ENCODE measurements at places on chromosomes 6 and 20. TPM values are rescaled to one million over a fixed set of nuclear protein-coding genes. Genes with fewer than 3 reads are reported as not detected.

- H3K4me3 ChIP-seq, result no peak overlapping the region
- no peaks in the 10 kb centered on the region for H3K27me3 ChIP-seq
- DNase-seq, result no peak
- H3K27ac ChIP-seq, result no peak overlapping the region
- peaks cover 22% of the 10 kb centered on the region for H3K4me1 ChIP-seq
Measured at GRCh38 chr6:43490523-43490939, 13.2 kb downstream of the TJAP1 start.

DNA sequence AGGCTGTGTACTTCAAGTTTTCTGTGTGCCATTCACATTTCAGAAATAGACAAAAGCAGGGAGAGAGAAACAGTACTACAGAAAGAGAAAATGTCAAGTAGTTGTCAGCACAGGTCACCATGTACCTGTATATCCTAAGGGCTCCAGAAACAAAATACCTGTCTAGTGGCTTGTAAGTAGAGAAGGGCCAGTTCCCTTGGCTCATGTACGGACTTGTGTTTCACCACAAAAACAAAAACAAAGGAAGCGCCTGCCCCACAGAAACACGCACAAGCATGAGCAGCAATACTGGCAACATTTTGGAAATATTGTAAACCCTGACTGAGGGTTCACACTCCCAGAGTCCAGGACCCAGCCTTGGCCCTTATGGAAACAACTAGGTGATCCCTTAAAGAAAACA lies 44.3 kb downstream of the CNKSR3 start:
- DNase-seq, result no peak
- H3K4me3 ChIP-seq, result no peak overlapping the region
- H3K4me1 ChIP-seq, result no peaks in the 10 kb centered on the region
- no peaks in the 10 kb centered on the region for H3K27me3 ChIP-seq
- H3K36me3 ChIP-seq, result no peaks in the 10 kb centered on the region

DNA sequence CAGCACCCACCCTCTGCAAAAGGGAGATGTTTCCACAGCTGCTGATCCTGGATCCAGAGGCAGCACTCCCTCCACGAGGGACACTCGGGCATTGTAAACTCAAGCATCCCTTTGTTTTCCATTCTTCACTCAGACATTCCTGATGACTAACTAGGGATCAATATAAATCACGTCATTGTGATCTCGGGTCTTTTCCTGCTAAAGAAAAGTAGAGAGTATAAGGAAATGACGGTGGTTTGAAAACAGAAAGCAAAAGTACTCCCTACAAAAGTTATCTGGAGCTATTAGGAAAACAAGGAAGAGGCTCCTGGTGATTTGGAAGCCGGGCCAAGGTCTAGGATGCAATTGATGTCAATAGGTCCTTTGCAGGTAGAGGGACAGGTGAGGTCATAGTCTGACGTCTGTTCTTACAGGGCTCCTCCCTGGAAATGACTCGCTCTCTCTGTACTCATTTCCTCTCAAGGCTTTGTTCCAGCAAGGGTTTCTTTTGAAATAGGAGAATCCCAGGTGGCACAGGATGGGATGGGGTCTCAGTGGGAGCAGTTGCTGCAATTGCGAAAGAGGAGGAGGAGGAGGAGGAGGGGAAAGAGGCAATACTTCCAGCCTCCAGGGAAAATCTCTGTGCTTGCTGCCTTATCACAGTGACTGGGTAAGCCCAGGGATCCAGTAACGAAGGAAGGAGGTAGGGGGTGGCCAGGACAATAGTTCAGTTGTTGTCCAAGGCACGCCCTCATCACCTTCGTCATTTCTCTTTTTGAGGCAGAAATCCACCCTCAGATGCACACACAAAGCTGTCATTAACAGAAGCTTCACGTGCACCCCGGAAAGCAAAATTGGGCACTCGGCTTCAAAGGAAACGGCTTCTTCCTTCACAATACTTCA lies 222.8 kb downstream of the LY86 start:
- peaks cover 4% of the 10 kb centered on the region for H3K27me3 ChIP-seq
- peak overlapping the region; percentile 16 for H3K27ac ChIP-seq
- no peaks in the 10 kb centered on the region for H3K36me3 ChIP-seq
- peak; percentile 49 for DNase-seq
- peaks cover 16% of the 10 kb centered on the region for H3K4me1 ChIP-seq
- peak overlapping the region; percentile 59 for H3K4me3 ChIP-seq

DNA sequence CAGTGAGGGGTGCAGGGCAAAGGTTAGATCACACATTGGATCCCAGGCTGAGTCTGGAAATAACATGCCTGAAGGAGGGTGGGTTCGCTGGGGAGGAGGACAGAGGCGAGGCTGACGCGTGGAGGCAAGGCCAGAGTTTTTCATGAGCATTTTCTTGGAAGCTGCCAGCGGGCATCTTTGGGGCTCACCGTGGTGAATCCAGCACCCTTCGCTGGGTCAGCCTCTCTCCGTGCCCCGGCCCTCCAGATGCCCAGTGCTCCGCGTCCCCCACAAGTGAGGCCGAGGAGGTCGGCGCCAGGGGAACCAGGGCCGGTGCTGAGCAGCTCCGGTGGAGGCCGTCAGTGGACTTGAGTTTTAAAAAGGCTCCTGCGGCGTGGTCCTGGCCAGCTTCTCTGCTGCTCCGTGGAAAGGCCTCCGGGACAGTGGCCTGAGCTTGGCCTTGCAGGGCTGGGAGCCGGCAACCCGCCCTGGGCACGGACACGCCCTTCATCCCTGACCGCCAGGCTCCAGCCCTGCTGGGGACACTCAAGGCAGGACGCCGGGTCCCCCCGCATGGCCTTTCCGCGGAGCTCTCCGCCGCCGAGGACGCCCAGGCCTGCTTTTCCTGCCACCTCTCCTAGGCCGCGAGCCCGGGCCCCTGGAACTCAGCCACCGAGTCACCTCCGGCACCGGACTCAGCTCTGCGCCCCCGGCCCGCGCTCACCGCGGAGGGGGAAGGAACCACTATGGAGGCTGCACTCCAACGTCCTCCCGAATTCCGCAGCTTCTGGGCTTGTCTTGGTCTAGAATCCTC lies 114.3 kb downstream of the THBS2 start:
- H3K4me1 ChIP-seq, result no peaks in the 10 kb centered on the region
- H3K27ac ChIP-seq, result no peak overlapping the region
- H3K27me3 ChIP-seq, result no peaks in the 10 kb centered on the region
- no peak overlapping the region for H3K4me3 ChIP-seq
- no peak for DNase-seq
- no peaks in the 10 kb centered on the region for H3K36me3 ChIP-seq

- H3K27ac ChIP-seq, result peak overlapping the region; percentile 99
- no peaks in the 10 kb centered on the region for H3K27me3 ChIP-seq
- H3K4me1 ChIP-seq, result peaks cover 43% of the 10 kb centered on the region
Measured at GRCh38 chr6:31971279-31971992, 502 bp downstream of the DXO start.

GRCh38 chr20:46688151-46689081 lies 828 bp downstream of the TP53RK start:
- peak overlapping the region; percentile 95 for H3K27ac ChIP-seq
- no peaks in the 10 kb centered on the region for H3K27me3 ChIP-seq
- peaks cover 26% of the 10 kb centered on the region for H3K36me3 ChIP-seq
- peaks cover 46% of the 10 kb centered on the region for H3K4me1 ChIP-seq
- no peak for DNase-seq

DNA sequence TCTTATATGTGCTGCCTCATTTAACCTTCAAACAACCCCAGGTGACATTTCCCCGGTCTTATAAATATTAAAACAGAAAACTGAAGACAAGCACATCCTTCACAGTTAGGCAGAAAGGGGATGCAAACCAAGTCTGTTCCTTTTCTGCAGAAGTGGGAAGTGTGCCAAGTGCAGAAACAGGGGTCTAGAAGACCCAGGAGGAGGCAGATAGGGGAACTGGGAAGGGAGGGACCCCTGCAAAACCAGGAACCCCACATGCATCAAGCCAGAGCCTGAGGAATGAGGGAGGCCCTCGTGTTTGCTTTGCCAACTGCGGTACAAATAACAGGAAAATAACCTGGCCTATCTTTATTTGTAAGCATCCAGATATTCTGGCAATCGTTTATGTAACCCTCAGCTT lies 17.0 kb upstream of the CST3 start:
- no peak overlapping the region for H3K4me3 ChIP-seq
- H3K27me3 ChIP-seq, result peaks cover 11% of the 10 kb centered on the region
- H3K4me1 ChIP-seq, result no peaks in the 10 kb centered on the region
- no peak overlapping the region for H3K27ac ChIP-seq

DNA sequence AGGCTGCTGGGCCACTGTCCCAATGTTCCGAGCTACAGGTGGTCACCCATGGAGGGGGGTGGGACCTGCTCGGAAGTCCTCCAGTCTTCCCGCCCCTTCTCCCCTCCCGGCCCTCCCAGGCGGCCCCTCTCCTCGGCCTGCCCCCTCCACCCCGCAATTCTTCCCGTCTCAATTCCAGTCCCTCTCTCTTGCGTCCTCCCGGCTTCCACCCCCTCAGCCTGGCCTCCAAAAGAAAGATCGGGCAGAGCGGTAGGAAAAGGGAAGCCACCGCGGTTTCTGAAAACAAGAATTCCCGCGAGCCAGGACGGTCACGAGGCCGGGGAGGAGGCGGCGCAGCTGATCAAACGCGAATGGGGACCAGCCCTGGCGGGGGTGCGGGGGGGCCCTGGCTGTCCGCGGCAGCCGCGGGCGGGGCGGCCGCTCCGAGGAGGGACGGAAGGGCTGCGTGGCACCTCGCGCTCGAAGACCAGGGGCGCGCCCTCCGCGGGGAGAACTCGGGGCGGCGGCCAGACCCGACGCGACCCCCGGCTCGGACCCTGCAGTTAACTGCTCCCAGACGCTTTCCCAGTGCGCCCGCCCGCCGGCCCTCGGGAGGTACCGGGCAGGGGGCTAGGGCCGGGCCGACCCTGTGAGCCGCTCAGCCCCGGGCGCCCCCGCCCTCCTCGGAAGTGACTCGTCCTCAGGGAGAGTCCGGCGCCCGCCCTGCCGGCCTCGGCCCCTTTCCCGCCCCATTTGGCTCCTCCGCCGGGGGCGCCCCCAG lies 1.0 kb downstream of the PXDC1 start:
- H3K4me3 ChIP-seq, result peak overlapping the region; percentile 33
- DNase-seq, result peak; percentile 36
- H3K4me1 ChIP-seq, result peaks cover 2% of the 10 kb centered on the region
- no peak overlapping the region for H3K27ac ChIP-seq
- H3K36me3 ChIP-seq, result no peaks in the 10 kb centered on the region

- no peak overlapping the region for H3K4me3 ChIP-seq
- no peaks in the 10 kb centered on the region for H3K36me3 ChIP-seq
- H3K27me3 ChIP-seq, result peaks cover 16% of the 10 kb centered on the region
Measured at GRCh38 chr6:12410946-12411345, 120.8 kb downstream of the EDN1 start.

- H3K4me3 ChIP-seq, result no peak overlapping the region
- H3K36me3 ChIP-seq, result no peaks in the 10 kb centered on the region
- peak; percentile 56 for DNase-seq
- no peak overlapping the region for H3K27ac ChIP-seq
Measured at GRCh38 chr6:2186516-2186915, 58.9 kb downstream of the GMDS start.

- no peak for DNase-seq
- H3K4me3 ChIP-seq, result no peak overlapping the region
- no peak overlapping the region for H3K27ac ChIP-seq
- H3K27me3 ChIP-seq, result peaks cover 20% of the 10 kb centered on the region
- peaks cover 10% of the 10 kb centered on the region for H3K4me1 ChIP-seq
- no peaks in the 10 kb centered on the region for H3K36me3 ChIP-seq
Measured at GRCh38 chr6:116451916-116452315, 9.3 kb upstream of the CALHM6 start.

GRCh38 chr6:132130626-132131298 lies 179.6 kb upstream of the CCN2 start:
- no peak overlapping the region for H3K27ac ChIP-seq
- H3K4me1 ChIP-seq, result no peaks in the 10 kb centered on the region
- H3K4me3 ChIP-seq, result no peak overlapping the region
- no peak for DNase-seq
- no peaks in the 10 kb centered on the region for H3K36me3 ChIP-seq
- H3K27me3 ChIP-seq, result peaks cover 13% of the 10 kb centered on the region

DNA sequence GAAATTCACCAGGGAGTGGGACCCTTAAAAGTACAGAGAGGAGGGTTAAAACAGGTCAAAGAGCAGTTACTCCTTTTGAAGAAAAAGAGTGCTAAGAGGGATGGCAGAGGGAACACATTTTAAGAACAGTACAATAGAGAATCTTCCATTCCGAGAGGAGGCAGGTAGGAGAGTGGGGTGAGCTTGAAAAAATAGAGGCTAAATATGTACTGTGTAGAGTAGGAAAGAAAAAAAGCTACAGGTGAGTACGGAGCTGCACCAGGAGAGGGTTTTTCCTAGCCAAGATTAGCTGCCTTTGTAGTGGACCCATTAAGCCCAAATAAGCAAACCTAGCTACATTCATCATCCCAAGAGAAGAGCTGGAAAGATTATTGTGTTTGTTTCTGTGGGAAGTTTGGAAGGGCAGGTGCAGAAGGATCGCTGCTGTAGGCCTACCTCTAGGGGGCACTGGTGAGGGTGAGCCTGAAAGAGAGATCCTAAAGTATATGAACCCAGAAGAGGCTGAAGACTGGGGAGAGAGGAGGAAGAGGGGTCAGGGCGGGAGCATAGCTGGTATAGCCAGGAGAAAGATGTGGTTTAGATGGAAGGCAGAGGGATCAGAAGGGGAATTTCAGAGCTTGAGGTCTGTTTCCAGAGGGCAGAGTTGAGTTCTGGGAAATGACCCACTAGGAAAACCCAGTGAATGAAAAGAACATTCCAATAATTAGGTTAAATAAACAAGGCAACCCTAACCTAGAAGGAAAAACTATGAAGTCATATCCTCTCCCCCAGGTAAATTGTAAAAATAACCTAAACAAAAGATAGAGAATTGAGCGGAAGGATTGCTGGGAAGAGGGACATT lies 50.2 kb upstream of the HINT3 start:
- H3K36me3 ChIP-seq, result peaks cover 35% of the 10 kb centered on the region
- H3K4me3 ChIP-seq, result no peak overlapping the region
- H3K27ac ChIP-seq, result no peak overlapping the region
- peak; percentile 72 for DNase-seq
- H3K27me3 ChIP-seq, result no peaks in the 10 kb centered on the region

GRCh38 chr6:135323979-135324378 lies 142.9 kb downstream of the MYB start:
- H3K27ac ChIP-seq, result no peak overlapping the region
- H3K4me3 ChIP-seq, result no peak overlapping the region
- H3K4me1 ChIP-seq, result peaks cover 9% of the 10 kb centered on the region
- peaks cover 4% of the 10 kb centered on the region for H3K36me3 ChIP-seq
- DNase-seq, result no peak

Gene ERVFRD-1
- not detected for total RNA-seq

Gene TDP2
- 41.4 TPM for total RNA-seq

Gene AHCY
- total RNA-seq, result 189 TPM

Gene SEMG2
- not detected for total RNA-seq

Gene MUCL3
- total RNA-seq, result not detected

Gene ACTL10
- 0.91 TPM for total RNA-seq

Gene TOMM34
- total RNA-seq, result 61.2 TPM

Gene CST9
- total RNA-seq, result not detected

Gene PDE10A
- total RNA-seq, result not detected

Gene CFAP206
- not detected for total RNA-seq
